Right renal cortex interstitium (tissue), 3 donors: ENCODE measurements at places on chromosomes 12 and 14. TPM values are rescaled to one million over a fixed set of nuclear protein-coding genes. Genes with fewer than 3 reads are reported as not detected.

GRCh38 chr14:29926228-29926627 is 1.4 kb downstream of the PRKD1 start:
- DNase-seq: no peak

INHBC gene
- 0.21 TPM for polyA plus RNA-seq

DNA sequence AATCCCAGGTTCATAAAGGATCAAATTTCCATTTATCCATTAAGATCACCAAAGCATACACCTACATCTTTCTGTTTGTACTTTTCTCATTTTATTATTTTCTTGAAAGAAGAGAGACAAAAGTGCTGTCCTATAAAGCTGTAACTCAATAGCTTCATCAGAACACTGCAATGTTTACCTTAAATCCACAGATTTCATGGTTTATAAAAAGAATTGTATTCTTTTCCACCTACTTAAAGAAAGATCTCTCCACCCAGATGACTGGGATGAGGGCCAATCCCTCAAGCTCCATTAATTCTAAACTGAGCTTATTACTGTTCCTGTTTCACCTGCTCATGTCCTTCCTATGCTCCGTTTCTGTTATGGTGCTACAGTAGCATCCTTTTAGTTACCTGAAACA is 470.6 kb downstream of the BCAT1 start:
- DNase-seq: no peak

GRCh38 chr12:1737652-1738286 is 46.9 kb downstream of the ADIPOR2 start:
- no peak for DNase-seq
